Right forelimb (tissue), 1 donor: ENCODE measurements at places on chromosomes 2 and 18.

- peak; percentile 60 for DNase-seq
These were observed 140.5 kb downstream of the SRBD1 start for GRCh38 chr2:45470531-45470930.

DNA sequence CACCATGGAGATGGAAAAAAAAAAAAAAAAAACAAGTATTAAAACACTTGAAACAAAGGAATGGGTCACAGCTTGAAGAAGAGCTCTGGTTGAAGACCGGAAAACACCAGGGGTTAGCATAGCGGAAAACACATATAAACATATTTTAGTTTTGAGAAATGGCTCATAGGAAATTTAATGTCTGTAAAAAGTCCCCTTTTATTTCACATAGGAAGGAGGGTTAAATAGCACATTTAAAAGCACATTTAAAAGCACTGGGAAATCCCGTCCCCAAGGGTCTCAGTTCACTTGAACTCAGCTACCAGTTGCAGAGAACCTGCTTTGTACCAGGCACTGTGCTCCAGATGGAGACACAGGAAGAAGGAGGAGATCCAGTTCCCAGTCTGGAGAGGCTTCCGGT is 65.5 kb downstream of the KCNE4 start:
- no peak for DNase-seq

DNA sequence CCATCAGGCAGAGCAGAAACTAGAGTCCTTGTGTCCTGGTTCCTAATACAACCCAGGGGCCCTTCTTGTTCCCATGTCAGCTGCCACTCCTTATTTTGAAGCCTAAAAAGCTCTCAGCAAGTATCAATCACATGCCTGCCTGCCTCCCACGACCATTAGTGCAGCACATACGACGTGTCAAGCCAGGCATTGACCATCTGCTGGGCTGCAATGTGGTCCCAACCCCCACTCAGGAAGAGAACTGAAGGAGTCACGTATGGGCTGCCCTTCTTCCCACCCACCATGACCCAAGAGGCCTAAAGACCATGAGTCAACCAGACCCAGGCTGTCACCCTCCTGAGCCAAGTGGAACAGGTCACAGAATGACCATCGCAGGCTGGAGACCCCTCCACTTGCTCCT is 98.8 kb downstream of the KLHL29 start:
- DNase-seq = no peak

- DNase-seq = no peak
These were observed 67.0 kb downstream of the TTC21B start for GRCh38 chr2:165886487-165887146.

DNA sequence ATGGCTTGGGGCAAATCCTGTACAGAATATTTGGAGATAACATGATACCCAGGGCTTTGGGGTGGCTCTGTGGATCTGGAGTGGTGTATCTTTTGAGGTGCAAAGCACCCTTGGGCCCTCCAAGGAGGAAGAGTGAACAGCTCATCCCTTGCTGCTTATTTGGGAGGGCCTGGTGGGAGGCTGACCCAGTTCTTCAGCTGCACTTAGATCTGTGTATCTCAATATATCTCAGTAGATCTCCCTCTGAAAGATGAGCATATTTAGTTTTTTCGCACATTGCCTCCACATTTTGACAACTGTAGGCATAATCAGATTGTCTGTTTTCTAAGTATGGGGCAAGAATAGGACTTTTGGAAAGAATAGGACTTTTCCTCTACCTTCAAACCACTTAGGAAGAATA is 2.8 kb downstream of the TRIM54 start:
- no peak for DNase-seq

DNA sequence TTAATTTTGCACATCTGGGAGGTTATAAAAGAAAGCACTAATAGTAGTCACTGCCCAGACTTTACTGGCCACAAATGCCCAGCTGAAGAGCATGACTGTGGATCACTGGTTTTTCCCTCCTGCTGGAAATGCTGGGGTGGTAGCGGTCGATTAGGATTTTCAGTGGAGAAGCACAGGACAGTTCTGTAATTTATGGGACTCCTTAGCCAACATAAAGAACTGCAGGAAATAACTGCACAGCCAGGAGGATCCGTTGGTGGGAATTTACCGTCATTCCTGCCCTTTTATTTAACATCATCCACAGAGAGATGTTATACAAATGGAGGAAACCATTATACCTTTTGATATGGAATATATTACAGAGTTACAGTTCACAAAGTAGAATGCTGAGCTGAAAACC is 61.5 kb downstream of the TNFRSF11A start:
- no peak for DNase-seq

DNA sequence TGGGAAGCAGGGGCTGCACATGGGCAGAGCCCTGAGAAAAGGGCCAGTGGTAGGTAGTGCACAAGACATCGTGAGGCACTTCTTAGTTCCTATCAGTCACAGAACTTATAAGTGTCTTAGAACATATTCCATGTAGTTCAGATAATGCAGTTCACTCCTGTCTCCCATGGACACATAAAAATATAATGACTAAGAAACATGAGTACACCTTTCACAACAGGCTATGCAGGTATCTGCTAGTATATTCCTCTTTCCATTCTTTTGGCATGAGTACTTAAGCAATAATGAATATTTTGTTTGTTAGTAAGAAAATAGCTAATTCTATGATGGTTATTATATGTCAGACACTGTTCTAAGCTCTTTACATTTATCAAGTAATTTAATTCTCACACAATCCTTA is 808.4 kb downstream of the BCL11A start:
- no peak for DNase-seq

- no peak for DNase-seq
These were observed 162.2 kb downstream of the INSIG2 start for GRCh38 chr2:118250463-118250862.

DNA sequence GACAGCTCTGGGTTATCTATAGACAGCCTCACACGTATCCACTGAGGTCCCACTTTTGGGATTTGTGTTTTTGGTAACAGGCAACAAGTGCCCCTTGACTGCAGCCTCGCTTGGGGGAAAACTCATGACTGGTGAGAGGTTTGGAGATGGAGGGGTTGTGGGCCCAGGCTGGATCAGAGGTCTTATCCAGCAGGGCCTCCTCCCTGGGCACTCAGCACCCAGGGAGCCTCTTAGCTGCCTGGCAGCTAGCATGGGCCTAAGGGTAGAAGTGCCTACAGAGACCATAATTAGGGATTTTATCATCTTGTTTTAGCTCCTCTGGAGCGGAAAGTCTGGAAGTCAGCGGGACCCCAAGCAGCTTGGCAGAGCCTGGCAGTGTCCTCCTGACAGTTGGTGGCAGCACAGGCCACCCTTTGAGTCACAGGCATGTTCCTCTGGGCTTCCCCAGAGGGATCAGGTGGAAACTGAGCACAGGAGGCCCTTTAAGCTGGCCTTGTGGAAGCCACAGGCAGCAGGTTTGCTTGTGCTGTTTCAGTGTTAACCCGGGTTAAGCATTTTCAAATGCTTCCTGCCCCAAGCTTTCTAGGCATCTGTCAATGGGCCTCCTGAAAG is 143.1 kb downstream of the KCTD1 start:
- no peak for DNase-seq

- DNase-seq = no peak
These were observed 417.4 kb upstream of the PIK3C3 start for GRCh38 chr18:41537666-41538065.

- DNase-seq = no peak
These were observed 665.4 kb downstream of the BCL11A start for GRCh38 chr2:59888015-59888414.

DNA sequence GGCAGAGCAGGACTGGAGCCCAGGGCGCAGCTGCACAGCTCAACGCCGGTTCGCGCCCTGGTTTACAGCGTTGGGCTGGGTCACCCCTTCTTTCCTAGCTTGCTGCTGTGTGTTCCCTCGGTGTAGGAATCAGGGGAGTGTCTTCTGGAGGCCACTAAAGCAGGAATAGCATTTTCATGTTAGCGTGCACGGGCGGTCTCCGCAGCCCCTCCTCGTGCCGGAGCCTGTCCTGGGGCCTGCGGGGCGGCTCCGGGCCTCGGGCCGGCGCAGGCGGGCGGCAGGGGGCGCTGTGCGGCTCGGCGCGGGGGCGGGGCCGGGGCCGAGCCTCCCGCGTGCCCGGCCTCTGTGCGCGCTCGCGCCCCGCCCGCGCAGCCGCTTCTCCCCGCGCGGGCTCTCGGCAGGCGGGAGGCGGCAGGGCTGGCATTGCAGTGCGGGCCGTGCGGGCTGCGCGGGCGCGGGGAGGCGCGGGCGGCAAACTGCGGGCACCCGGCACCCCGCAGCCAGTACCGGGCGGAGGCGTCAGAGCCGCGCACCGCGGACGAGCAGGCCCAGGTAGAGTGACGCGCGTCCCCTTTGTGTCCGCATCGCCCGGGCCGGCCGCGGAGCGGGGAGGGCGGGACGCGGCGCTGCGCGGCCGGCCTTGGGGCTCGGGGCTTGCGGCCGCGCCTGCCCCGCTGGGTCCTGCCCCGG is at the start of gene RNF144A:
Gene RNF144A, plus strand, starts transcription at position 342 of the 690 bp plus-strand sequence. CDS start 79,515 bp downstream, outside the sequence.
- peak; percentile 87 for DNase-seq

DNA sequence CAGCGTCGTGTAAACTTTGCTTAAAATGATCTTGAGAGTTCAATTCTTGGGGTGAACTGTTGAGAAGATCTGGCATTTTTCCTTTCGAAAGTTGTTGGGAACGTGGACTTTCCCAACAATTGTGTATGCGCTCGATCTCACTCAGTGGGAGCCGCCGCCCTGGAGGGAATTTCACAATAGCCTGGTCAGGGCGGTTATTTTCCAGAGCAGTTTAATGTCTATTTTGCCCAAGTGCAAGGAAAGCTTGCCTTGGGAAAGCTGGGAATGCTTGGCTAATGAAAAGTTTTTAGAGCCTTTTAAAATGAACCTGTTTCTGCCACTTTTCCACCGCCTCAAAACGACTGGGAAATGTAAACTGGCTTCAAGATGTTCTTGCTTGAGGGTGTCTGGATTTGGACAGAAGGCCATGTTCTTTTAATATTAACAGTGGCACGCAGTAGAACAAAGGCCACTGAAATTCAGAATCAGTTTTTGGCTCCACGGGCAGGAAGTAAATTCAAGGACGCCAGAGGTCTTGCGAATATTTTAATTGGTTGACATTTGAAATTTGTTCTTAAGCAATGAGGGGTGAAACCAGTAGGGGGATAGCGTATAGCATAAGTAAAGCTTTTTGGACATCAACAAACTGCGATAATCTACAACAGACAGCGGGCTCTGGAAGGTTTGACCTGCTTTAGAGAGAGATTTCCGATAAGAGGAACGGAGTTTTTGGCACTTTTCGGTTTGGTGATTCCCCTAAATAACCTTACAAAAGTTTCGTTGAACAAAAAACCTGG is 1.2 kb downstream of the CFLAR start:
- peak; percentile 68 for DNase-seq

DNA sequence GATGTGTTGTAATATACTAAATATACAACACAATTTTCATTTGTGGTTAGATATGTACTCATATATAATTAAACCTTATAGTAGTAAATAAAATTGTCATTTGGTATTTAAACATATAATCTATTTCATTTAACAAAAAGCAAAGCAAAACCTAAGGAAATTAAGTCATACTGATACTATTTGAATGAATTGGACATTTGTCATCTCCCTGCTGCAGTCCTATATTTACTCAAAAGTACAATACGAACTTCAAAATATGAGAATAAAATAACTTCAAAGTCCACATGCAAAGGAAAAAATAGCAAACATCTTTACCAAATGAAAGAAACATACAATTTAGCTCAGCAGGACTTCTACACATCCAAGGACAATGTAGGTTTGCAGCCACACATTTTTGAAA is 11.8 kb upstream of the HAT1 start:
- DNase-seq = no peak

DNA sequence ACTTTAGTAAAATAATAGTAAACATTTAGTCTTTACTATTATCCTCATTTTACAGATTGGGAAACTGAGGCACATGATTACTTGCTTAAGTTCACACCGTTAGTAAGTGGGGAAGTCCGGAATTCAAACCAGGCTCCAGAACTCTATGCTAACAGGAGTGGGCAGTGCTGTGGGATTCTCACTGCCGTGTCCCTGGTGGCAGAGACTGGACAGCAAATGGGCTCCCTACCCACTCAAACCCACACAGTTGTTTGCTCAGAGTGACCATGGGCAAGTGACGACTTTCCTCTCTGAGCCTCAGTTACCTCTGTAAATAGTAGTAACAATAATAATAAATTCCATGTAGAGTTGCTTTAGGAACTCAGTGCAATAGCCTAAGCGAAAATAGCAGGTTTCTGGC is 24.0 kb downstream of the MAIP1 start:
- no peak for DNase-seq

DNA sequence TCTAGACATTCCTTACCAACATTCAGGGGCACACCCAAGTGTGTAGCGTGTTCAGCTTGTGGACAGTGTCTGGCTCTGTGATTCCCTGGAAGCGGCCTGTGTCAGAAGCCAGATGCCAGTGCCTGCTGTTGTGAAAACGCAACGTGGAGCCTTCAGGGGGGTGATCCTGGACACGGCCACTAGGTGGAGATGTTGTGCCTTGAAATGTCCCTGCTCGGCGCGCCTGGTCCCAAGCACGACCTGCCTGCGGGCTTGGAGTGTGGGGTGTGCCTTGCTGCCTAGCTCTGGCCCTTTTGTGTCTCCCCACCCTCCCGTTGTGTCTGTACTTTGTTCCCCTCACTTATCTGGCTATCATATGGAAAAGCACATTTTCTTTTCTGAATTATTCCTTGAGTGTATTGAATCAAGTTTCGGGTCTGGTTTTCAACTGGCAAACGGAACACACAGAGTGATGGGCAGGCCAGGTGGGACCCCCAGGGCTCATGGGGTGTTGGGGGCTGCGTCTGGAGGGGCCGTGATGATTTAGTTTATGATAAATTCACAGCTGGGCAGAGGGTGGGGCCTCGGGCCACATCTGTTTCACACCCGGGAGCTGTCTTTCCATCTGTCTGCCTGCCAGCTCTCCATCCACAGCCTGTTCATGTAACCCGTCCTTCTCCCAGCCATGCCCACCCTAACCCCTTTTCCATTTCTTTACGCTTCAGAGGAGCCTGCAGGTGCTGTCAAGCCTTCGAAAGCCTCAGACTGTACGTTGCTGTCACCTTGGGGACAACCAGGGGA is 95.5 kb downstream of the DYSF start:
- DNase-seq = peak; percentile 85

DNA sequence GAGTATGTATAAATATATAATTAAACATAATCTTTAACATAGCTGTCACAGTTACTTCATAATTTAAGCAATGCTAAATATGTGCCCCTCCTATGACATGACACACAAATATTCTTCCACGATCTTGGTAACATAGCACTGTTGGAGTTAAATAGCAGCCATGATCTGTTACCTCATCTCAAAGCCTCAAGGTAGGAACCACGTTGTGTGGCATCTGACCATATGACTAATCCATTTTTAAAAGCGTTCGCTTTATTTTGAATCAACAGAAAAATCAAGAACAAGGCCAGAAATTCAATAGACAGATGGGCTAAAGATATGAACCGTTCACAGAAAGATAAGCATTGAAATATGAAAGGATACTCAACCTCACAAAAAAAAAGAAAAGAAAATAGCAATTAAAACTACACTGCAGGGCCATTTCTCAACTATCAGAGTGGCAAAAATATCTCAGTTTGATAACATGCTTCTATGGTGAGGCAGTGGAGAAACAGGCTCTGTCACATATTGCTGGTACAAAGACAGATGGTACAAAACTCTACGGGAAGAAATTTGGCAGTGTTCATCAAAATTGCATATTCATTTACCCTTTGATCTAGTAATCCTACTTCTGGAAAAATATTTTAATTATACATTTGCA is 105.9 kb downstream of the TMX3 start:
- DNase-seq = no peak

GRCh38 chr2:219457784-219458369 is 23.2 kb downstream of the SPEG start:
- no peak for DNase-seq
